ENCODE measurements at places on chromosomes 12 and 14. TPM values are rescaled to one million over a fixed set of nuclear protein-coding genes. Genes with fewer than 3 reads are reported as not detected.
A peak's percentile ranks its signal among the peaks of the same experiment; 100 is the strongest.

GRCh38 chr12:26691234-26691970, 141.6 kb downstream of the ITPR2 start:
- peaks cover 6% of the 10 kb centered on the region for H3K36me3 ChIP-seq
- H3K4me3 ChIP-seq, result no peak overlapping the region
- peak; percentile 64 for DNase-seq
- no peaks in the 10 kb centered on the region for H3K4me1 ChIP-seq
- peak overlapping the region; percentile 66 for H3K27ac ChIP-seq
- H3K27me3 ChIP-seq, result no peaks in the 10 kb centered on the region

GRCh38 chr12:70180130-70180529, 63.1 kb upstream of the CNOT2 start:
- no peaks in the 10 kb centered on the region for H3K27me3 ChIP-seq
- no peaks in the 10 kb centered on the region for H3K36me3 ChIP-seq
- no peaks in the 10 kb centered on the region for H3K4me1 ChIP-seq
- no peak for DNase-seq
- H3K4me3 ChIP-seq, result no peak overlapping the region

The GZMH gene
- polyA plus RNA-seq, result 1.1 TPM

The SLC38A1 gene
- polyA plus RNA-seq, result 2.4 TPM

DNA sequence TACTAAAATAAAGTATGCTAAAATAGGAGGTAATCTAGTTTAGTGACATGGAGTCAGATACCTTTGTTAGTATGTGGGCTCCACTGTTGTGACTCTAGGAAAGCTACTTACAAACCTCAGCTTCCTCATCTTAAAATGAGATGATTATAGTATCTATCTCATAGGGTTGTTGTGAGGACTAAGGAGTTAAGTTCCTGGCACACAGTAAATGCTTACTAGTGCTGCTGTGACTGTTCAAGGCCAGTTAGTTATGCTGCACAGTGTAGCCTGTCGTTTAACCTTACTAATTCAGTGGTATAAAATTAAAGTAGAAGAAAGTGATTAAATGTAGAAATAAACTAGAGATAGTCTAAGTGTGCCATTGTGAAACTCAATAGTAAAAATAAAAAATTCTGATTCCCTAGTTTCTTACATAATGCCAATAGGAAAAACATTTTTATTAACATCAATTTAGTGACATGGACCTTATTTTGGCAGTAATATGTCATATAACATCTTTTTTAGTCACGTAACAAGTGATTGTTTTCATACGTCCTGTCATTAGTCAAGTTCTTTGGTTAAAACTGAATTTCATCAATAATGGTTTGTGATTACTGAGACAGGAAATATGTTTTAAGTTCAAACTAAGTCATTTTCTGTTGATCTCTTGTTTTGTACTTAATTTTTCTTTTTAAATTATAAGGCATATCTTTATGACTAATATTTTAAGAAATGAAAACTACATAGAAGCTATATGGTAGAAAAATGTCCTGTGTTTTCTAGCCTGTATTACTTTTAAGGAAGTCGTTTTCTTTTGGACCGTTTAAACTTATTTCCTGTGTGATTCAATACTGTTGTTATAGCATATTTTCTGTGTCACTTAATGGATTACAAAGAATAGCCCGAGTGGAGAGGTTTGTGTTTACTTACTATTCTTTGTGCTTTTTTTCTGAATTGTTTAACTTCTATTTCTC, 74.0 kb downstream of the PCNX1 start:
- peaks cover 24% of the 10 kb centered on the region for H3K36me3 ChIP-seq
- no peak overlapping the region for H3K4me3 ChIP-seq
- H3K27ac ChIP-seq, result peak overlapping the region; percentile 52
- DNase-seq, result no peak
- peaks cover 37% of the 10 kb centered on the region for H3K4me1 ChIP-seq

- H3K4me1 ChIP-seq, result peaks cover 5% of the 10 kb centered on the region
- peak; percentile 42 for DNase-seq
- peak overlapping the region; percentile 96 for H3K4me3 ChIP-seq
- no peaks in the 10 kb centered on the region for H3K27me3 ChIP-seq
- H3K27ac ChIP-seq, result peak overlapping the region; percentile 97
- H3K36me3 ChIP-seq, result no peaks in the 10 kb centered on the region
Observed at GRCh38 chr14:102590667-102591099, 1.8 kb upstream of the RCOR1 start.

GRCh38 chr12:121132601-121133481, at the start of gene P2RX7:
TSS of gene P2RX7 (plus strand) at chr12:121132876. CDS start at chr12:121132971, 95 bp downstream.
- H3K27ac ChIP-seq, result peak within 1 kb of the TSS; percentile 11
- H3K27me3 ChIP-seq, result no peaks in the 10 kb centered on the region
- DNase-seq, result peak; percentile 88
- peak within 1 kb of the TSS; percentile 54 for H3K4me3 ChIP-seq
- H3K4me1 ChIP-seq, result peaks cover 41% of the 10 kb centered on the region

DNA sequence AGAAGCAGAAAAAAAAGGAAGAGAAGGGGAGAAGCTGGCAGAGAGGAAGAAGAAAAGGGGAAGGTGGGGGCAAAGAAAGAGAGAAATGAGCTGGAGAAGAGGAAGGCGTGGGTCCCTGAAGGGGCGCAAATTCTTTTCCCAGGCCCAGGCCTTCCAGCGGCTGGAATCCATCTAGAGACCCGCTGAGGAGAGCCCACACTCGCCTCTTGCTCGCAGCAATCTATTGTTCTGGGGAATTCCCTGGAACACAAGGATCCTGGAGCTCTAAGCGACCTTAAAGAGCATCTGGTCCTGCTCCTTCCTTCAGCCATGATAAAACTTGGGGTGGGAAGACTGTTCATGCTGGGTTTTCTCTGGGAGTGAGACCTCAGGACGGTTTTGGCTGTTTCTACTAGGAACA, 41.2 kb upstream of the FKBP4 start:
- no peak for DNase-seq
- H3K4me3 ChIP-seq, result no peak overlapping the region
- H3K36me3 ChIP-seq, result no peaks in the 10 kb centered on the region
- H3K27me3 ChIP-seq, result no peaks in the 10 kb centered on the region

- no peaks in the 10 kb centered on the region for H3K27me3 ChIP-seq
- DNase-seq, result no peak
- no peaks in the 10 kb centered on the region for H3K36me3 ChIP-seq
- H3K4me3 ChIP-seq, result no peak overlapping the region
- H3K27ac ChIP-seq, result no peak overlapping the region
- H3K4me1 ChIP-seq, result peaks cover 4% of the 10 kb centered on the region
Observed at GRCh38 chr12:54590978-54591591, 2.6 kb upstream of the PPP1R1A start.

The TAPBPL gene
- polyA plus RNA-seq, result 26.5 TPM

DNA sequence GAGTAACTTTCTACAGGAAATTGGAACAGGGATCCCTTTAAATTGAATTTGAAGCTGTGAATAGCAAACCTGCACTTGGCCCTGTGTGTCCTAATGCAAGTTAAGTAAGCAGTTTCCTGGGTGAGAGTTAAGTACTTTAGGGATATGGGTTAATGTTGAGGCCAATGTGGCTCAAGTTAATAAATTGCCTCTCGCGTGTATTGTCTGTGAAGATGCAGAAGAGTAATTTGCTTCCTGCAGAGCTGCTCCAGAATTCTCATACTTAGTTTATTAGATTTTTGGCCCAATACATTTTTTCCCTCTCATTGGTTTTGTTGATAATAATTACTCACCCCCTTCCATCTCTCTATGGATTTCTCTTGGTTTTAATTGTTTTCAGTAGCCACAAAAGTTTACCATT, 86.5 kb downstream of the SLC25A47 start:
- no peaks in the 10 kb centered on the region for H3K36me3 ChIP-seq
- no peak for DNase-seq
- H3K4me1 ChIP-seq, result no peaks in the 10 kb centered on the region
- H3K27ac ChIP-seq, result no peak overlapping the region
- H3K4me3 ChIP-seq, result no peak overlapping the region
- H3K27me3 ChIP-seq, result no peaks in the 10 kb centered on the region

- no peaks in the 10 kb centered on the region for H3K4me1 ChIP-seq
- H3K36me3 ChIP-seq, result no peaks in the 10 kb centered on the region
- no peak overlapping the region for H3K27ac ChIP-seq
- H3K4me3 ChIP-seq, result no peak overlapping the region
- no peak for DNase-seq
- no peaks in the 10 kb centered on the region for H3K27me3 ChIP-seq
Observed at GRCh38 chr14:70784886-70785285, 24.4 kb downstream of the MAP3K9 start.

DNA sequence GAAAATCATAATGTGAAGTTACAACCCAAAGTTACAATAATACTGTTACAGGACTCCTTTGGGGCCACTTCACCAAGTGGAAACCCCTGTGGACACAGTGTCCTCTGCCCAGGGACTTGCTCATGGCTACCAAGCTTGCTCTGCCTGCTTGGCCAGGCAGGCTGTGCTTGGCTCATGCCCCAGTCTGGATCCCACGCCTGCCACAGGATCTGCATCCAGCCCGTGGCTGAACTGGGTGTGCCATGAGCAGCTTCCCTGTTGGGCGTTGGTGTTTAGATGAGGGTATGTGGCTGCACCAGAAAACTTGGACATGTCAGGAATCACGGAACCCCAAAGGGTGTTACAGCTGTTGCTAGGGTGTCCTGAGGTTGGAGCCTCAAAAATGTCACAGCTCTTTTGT, 820.9 kb downstream of the SLC6A15 start:
- H3K27me3 ChIP-seq, result no peaks in the 10 kb centered on the region
- no peak overlapping the region for H3K27ac ChIP-seq
- H3K4me1 ChIP-seq, result no peaks in the 10 kb centered on the region
- H3K36me3 ChIP-seq, result no peaks in the 10 kb centered on the region
- no peak for DNase-seq

DNA sequence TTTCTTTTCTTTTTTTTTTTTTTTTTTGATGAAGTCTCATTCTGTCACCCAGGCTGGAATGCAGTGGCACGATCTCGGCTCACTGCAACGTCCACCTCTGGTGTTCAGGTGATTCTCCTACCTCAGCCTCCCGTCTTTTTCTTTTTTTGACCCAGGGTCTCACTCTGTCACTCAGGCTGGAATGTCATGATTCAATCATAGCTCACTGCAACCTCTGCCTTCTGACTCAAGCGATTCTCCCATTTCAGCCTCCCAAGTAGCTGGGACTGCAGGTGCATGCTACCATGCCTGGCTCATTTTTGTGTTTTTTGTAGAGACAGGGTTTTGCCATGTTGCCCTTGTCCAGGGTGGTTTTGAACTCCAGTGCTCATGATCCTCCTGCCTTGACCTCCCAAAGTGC, 12.0 kb downstream of the FUT8 start:
- no peak overlapping the region for H3K4me3 ChIP-seq
- H3K4me1 ChIP-seq, result no peaks in the 10 kb centered on the region
- DNase-seq, result no peak
- H3K27ac ChIP-seq, result no peak overlapping the region
- H3K36me3 ChIP-seq, result no peaks in the 10 kb centered on the region

- DNase-seq, result no peak
- H3K36me3 ChIP-seq, result no peaks in the 10 kb centered on the region
Observed at GRCh38 chr14:96194657-96195431, 9.8 kb upstream of the BDKRB2 start.

DNA sequence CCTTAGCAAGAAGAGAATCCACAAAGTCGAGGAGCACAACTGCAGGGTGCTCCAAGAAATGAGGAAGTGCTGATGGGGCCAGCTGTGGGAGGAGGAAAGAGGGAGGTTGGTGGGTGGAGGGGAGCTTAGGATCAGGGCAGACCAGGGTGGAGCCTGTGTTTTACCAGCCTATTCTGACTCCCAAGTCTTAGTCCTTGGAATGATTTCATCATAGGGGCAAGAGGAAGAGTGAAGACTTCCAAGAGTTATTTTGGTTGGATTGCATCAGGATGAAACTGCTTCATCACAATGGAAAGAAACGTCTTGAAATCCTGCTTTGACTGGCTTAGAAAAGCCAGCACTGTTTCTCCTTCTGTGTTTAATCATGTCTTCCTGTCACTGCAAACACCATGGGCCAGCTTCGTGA, 194.0 kb downstream of the DPF3 start:
- H3K4me1 ChIP-seq, result no peaks in the 10 kb centered on the region
- H3K4me3 ChIP-seq, result no peak overlapping the region
- no peak overlapping the region for H3K27ac ChIP-seq
- H3K36me3 ChIP-seq, result no peaks in the 10 kb centered on the region

- no peak for DNase-seq
- peaks cover 12% of the 10 kb centered on the region for H3K4me1 ChIP-seq
- H3K36me3 ChIP-seq, result no peaks in the 10 kb centered on the region
- no peaks in the 10 kb centered on the region for H3K27me3 ChIP-seq
- H3K27ac ChIP-seq, result no peak overlapping the region
- no peak overlapping the region for H3K4me3 ChIP-seq
Observed at GRCh38 chr12:69529021-69529420, 56.2 kb upstream of the CCT2 start.

- DNase-seq, result no peak
- H3K4me3 ChIP-seq, result no peak overlapping the region
- H3K36me3 ChIP-seq, result peaks cover 66% of the 10 kb centered on the region
Observed at GRCh38 chr12:112482733-112483132, 64.0 kb downstream of the PTPN11 start.

GRCh38 chr14:100524933-100525243, 62.3 kb downstream of the BEGAIN start:
- H3K4me3 ChIP-seq, result no peak overlapping the region
- no peak overlapping the region for H3K27ac ChIP-seq
- no peaks in the 10 kb centered on the region for H3K27me3 ChIP-seq
- no peaks in the 10 kb centered on the region for H3K4me1 ChIP-seq
- peaks cover 10% of the 10 kb centered on the region for H3K36me3 ChIP-seq
- DNase-seq, result peak; percentile 79

The ARPC3 gene
- 358 TPM for polyA plus RNA-seq

The EXOC3L4 gene
- not detected for polyA plus RNA-seq

DNA sequence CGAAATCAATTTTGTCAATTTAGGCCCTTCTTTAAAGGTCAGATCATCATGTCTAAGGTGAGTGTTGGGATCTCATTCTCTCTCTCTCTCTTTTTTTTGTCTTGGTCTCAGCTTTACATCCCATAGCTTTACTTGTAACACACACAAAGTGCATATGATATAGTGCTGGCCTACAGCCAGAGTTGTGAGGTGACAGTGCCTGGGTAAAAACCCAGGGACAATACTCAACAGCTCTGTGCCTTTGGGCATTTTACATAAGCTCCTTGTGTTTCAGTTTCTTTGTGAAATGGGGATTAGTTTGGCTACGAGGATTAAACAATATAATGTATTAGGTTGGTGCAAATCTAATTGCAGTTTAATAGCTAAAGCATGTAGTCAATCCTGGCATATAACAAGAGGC, 40.2 kb downstream of the GRIP1 start:
- H3K36me3 ChIP-seq, result no peaks in the 10 kb centered on the region
- H3K27me3 ChIP-seq, result no peaks in the 10 kb centered on the region
- no peak overlapping the region for H3K27ac ChIP-seq
- no peak overlapping the region for H3K4me3 ChIP-seq
- H3K4me1 ChIP-seq, result no peaks in the 10 kb centered on the region
- no peak for DNase-seq

GRCh38 chr14:64688811-64689281, 15.4 kb upstream of the PLEKHG3 start:
- no peaks in the 10 kb centered on the region for H3K36me3 ChIP-seq
- no peak overlapping the region for H3K27ac ChIP-seq
- no peaks in the 10 kb centered on the region for H3K4me1 ChIP-seq
- H3K27me3 ChIP-seq, result no peaks in the 10 kb centered on the region
- no peak for DNase-seq

GRCh38 chr12:49740930-49741881, at the start of gene TMBIM6:
TSS of gene TMBIM6 (plus strand) at chr12:49741557. CDS start at chr12:49752494, 10,937 bp downstream.
- H3K36me3 ChIP-seq, result no peaks in the 10 kb centered on the region
- peaks cover 24% of the 10 kb centered on the region for H3K4me1 ChIP-seq
- H3K27me3 ChIP-seq, result no peaks in the 10 kb centered on the region
- H3K4me3 ChIP-seq, result peak within 1 kb of the TSS; percentile 56

The KIF26A gene
- 16.1 TPM for polyA plus RNA-seq

Data from adrenal gland (tissue), 19 donors.